Activated CD4-positive, alpha-beta T cell treated with anti-CD3 and anti-CD28 coated beads, Interleukin-2, amount 10 ng/mL, durations not matched to agents 24 days and 14 days (primary cell): ENCODE measurements at places on chromosomes 5 and 9. TPM values are rescaled to one million over a fixed set of nuclear protein-coding genes. Genes with fewer than 3 reads are reported as not detected.
A peak's percentile ranks its signal among the peaks of the same experiment; 100 is the strongest.

- DNase-seq: no peak
Observed at GRCh38 chr5:109682383-109682782, 7.3 kb upstream of the MAN2A1 start.

- DNase-seq: no peak
Observed at GRCh38 chr9:116546711-116547581, 140.2 kb upstream of the TRIM32 start.

DNA sequence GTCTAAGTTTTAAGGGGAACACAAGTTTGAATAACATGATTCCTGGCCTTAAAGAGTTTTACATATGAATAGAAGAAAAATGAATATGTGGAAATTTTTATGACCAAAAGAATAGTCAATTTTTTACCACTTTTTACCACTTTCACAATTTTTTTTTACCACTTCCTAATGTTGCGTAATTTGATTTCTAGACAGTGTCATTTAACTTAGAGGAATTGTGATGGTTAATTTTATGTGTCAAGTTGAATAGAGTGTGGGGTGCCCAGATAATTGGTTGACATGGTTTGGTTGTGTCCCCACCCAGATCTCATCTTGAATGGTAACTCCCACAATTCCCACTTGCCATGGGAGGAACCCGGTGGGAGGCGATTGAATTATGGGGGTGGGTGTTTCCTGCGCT lies 416.6 kb downstream of the KIF4B start:
- no peak for DNase-seq

- DNase-seq: no peak
Observed at GRCh38 chr5:107500347-107500746, 170.4 kb downstream of the EFNA5 start.

GRCh38 chr9:8570776-8571175 lies 771.2 kb upstream of the DMAC1 start:
- no peak for DNase-seq

GRCh38 chr9:132575005-132575609 lies 7.3 kb upstream of the BARHL1 start:
- peak; percentile 84 for DNase-seq

DNA sequence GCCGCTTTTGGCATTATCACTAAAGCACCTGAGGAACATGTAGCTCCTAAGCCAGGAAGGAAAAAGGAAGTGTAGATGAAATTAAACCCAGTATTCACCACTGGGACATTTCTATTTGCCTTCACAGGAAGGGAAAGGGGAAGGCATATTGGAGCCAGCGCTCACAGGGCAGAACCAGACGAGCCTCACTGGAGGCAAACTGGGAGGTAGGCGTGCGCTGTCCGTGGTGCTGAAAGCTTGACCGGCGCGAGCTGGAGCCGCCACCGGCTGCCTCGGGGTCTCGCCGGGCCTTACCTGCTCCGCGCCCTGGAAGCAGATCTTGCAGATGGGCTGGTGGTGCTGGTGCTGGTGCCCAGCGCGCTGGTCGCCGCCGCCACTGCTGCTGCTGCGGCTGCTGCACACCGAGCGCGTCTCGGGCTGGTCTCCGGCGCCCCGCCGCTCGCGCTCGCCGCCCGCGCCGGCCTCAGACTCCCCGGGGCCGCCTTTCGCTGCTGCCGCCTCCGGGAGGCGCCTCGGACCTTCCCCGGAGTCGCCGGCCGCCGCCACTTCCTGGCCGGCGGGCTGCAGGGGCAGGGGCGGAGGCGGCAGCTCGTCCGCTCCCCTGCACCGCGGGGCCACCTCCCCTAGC lies 732 bp downstream of the MARCHF11 start:
- peak; percentile 83 for DNase-seq

DNA sequence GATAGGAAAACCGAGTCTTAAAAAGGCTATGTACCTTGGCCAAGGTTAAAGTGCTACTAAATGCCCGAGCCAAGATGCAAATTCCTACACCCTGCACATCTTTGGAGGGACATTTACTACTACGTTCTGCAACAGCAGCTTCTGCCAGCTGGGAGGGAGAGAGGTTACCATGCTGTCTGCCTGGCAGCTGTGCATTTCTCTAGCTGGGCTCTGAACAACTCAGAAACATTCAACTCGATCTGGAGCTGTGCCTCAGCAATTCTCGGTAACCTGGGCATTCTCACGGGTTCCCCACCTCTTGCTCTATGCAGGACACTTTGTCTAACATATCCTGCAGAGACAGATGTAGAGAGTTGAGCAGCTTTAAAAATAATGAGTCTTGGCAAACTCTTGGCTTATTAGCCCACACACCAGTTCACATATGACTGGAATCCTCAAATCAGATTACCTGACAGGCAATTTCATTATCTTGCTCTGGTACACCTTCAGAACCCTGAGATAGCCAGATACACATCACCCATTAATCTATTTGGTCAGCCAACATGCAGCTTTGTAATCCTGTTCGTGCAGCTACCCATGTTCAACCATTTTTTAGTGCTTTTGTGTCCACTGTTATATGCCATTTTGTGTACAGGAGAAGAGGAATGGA lies 115.8 kb downstream of the EFNA5 start:
- DNase-seq: no peak

- DNase-seq: no peak
Observed at GRCh38 chr5:174501461-174502069, 222.8 kb upstream of the MSX2 start.

The ARL14EPL gene
- not detected in 2 replicates for total RNA-seq

The MARCHF3 gene
- 2.3 and 4.2 TPM in 2 replicates for total RNA-seq

The MCTP1 gene
- not detected in 2 replicates for total RNA-seq

The KIF4B gene
- 0.07 TPM in 1 of 2 replicates, not detected in the other for total RNA-seq
